ENCODE measurements at places on chromosomes 13 and 19.

DNA sequence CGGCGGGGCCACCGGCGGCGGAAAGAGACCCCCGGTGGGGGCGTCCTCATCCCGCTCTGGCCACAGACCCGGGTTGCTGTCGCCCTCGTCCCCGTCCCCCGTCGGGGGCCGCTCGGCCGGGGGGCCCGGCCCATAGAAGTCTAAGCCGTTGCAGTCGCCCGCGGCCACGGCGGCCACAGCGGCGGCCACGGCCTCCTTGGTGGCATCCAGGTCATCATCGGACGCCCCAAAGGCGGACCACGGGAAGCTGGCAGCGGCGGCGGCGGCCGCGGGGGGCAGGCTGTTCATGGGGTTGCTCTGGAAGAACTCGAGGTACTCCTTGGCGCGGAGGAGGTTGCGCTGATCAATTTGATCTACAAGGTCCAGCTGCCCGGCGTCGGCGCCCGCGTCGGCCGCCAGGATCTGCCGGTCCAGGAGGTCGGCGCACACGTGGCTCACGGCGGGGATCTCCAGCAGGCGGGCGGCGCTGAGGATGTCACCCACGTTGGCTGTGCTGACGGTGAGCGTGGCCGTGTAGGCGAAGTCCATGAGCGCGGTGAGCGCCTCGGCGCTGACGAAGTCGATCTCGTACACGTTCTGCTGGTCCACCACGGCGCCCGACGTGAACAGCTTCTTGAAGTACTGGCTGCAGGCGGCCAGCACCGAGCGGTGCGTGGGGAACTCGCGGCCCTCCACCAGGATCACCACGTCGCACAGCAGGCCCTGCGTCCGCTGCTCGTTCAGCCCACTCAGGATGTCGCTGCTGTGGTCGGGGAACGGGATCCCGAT lies 12.1 kb downstream of the ZBTB7A start:
- peak; percentile 18 for DNase-seq

- DNase-seq, result no peak
Observed at GRCh38 chr19:39133431-39134270, 8.1 kb downstream of the PAK4 start.

DNA sequence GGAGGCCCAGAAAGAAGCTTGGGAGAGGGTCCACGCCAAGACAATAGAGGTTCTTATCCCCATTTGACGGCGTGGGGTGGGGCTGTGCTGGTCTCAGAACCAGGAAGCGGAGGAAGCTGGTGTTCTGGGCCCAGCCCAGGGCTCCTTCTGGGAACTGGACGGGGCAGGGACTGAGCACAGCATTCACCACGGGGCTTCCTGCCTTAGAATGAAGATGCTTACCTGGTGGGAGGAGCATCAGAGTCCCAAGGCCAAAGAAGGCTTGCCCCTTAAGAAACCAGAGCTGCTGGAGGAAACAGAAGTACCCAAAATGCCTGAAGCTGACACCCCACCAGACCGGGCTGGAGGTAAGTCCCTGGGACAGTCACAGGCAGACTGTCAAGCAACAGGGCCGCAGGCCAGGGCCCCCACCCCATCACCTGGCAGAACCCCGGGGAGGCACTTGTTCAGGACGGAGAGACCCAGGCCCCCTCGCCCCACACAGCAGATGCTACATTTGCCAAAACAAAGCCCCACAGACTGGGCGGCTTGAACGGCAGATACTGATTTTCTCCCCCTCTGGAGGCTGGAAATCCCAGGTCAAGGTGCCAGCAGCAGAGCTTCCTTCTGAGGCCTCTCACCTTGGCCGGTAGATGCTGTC lies 17.8 kb upstream of the IGLON5 start:
- DNase-seq, result no peak

GRCh38 chr13:94658926-94659597 lies 53.3 kb downstream of the SOX21 start:
- no peak for DNase-seq

DNA sequence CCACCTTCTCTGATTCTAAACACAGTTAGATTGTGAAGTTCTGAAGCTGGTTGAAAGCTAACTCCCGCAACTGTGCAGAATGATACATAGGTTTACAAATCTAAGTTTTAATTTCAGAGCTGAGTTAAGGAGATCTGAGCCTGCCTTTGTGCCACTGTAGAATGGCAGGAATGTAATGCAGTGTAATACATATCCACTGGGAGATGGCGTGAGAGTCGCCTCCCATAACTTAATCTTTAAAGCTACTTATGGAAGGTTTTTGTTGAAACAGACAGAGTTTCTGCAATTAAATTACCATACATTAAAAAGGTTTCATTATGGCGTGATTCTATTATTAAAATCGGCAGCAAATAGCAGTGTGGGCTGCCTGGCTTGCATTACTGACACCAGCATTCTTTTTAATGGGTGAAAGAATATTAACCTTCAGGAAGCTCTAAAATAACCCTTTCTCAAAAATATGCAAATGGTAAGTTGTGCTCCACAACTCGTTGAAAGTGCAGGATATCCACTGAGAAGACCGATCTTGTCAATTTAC lies 257.4 kb downstream of the OLFM4 start:
- DNase-seq, result no peak

DNA sequence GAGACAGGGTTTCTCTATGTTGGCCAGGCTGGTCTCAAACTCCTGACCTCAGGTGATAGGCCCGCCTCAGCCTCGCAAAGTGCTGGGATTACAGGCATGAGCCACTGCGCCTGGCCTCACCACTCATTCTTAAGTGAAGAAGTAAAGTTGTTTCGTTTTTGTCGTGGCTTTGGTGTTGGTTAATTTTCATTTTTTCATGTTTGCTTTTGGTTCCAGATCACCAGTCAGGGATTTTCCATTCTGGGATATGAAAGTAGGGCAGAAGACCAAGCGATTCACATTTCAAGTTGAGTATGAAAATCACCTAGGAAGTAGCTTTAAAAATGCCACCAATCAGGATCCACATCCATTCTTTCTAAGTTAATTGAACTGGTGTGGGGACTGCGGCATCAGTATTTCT lies 289.9 kb downstream of the DIAPH3 start:
- DNase-seq, result no peak
